ENCODE measurements at places on chromosomes 1 and 21.
A peak's percentile ranks its signal among the peaks of the same experiment; 100 is the strongest.

GRCh38 chr1:244050835-244051444, at the start of gene ZBTB18:
TSS of gene ZBTB18 (plus strand) at chr1:244051283. CDS start at chr1:244051432, 149 bp downstream.
- peak within 1 kb of the TSS; percentile 87 for H3K4me3 ChIP-seq
- peaks cover 43% of the 10 kb centered on the region for H3K4me1 ChIP-seq
- peak; percentile 52 for DNase-seq
- no peaks in the 10 kb centered on the region for H3K36me3 ChIP-seq
- peaks cover 13% of the 10 kb centered on the region for H3K27me3 ChIP-seq
- no peak within 1 kb of the TSS for H3K27ac ChIP-seq

DNA sequence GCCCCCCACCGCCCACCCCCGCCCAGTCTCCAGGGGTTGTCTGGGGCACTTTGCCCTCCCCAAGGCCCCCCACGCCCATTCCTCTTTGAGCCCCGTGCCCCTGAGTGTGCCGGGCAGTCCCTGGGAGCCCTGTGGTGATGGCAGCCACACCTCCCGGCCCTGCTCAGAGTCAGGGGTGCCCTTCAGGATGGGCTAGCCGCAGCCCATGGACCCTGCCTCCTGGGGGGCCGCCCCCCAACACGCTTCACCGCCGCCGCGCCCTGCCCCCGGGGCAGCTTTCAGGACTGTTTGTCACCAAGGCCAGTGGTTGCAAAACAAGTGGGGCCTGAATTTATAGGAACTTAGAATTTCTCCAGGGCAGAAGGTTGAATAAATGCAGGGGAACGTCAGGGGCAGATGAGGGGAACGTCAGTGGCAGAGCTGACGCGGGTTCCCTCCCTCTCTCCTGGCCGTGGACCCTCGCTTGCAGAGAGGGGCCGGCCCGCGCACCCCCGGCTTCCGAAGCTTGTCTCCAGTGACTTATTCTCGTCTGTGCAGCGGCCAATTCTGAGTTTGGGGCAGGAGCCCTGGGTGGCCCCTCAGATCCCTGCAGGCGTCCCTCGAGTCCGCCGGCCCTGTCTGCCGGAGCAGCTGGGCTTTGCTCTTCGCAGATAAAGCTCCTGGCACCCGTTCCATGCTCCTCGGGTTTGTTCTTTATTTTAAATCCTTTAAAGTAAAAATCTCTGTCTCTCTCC, 41.2 kb upstream of the ADARB1 start:
- DNase-seq, result no peak
- H3K4me3 ChIP-seq, result no peak overlapping the region
- H3K36me3 ChIP-seq, result no peaks in the 10 kb centered on the region
- H3K27ac ChIP-seq, result no peak overlapping the region

DNA sequence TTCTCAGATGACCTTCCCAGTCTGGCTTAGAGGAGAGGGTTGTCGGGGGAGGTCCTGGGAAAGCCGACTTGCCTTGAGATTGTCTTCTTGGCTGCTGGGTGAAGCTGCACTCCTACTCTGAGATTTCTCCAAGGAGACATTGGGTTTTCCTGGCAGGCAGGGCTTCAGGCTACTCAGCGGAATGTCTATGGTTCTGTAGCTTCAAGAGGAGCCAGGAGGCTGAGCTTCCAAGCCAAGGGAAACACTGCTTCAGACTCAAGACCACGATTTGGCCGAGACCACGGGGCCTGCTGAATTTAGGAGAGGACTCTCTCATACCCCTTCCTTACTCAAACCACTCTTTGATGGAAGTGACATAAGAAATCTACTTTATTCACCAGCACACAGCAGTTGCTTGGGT, 67.8 kb downstream of the NTMT2 start:
- no peaks in the 10 kb centered on the region for H3K36me3 ChIP-seq
- no peaks in the 10 kb centered on the region for H3K4me1 ChIP-seq
- H3K4me3 ChIP-seq, result no peak overlapping the region
- no peak overlapping the region for H3K27ac ChIP-seq
- no peaks in the 10 kb centered on the region for H3K27me3 ChIP-seq
- DNase-seq, result no peak

GRCh38 chr1:219155135-219155534, 18.5 kb upstream of the LYPLAL1 start:
- H3K4me3 ChIP-seq, result no peak overlapping the region
- no peak overlapping the region for H3K27ac ChIP-seq
- DNase-seq, result no peak
- H3K4me1 ChIP-seq, result no peaks in the 10 kb centered on the region
- H3K27me3 ChIP-seq, result no peaks in the 10 kb centered on the region

GRCh38 chr1:219581344-219581743, 31.6 kb downstream of the ZC3H11B start:
- H3K27ac ChIP-seq, result no peak overlapping the region
- no peak for DNase-seq
- H3K36me3 ChIP-seq, result no peaks in the 10 kb centered on the region
- 0 out of 2 replicates have a peak, but pooled peaks cover 13% of the 10 kb centered on the region for H3K4me1 ChIP-seq
- no peaks in the 10 kb centered on the region for H3K27me3 ChIP-seq

DNA sequence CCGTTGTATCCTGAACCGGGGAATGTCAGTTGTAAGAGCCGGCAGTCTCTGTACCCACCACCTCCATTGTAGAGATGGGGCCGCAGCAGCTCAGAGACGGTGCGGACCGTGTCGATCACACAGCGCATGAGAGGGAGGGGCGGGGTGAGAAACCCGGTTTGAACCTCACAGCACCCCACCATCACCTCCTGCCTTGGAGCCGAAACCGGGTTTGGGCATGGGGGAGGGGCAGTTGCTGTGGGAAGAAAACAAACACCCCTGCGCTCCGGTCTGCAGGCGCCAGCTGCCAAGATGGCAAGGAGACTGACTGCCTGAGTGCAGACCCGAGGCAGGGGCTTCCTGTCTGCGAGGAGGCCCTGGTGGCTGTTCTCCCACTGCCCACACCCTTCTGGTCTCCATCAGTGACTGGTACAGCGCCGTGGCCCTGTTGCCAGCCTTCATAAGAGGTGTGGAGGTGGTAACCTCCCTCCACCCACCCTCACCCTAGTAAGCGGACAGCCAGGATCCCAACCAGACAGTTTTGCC, 69.2 kb upstream of the SSBP3 start:
- H3K4me3 ChIP-seq, result peak overlapping the region; percentile 63
- H3K27me3 ChIP-seq, result peaks cover 54% of the 10 kb centered on the region
- peak; percentile 81 for DNase-seq
- H3K36me3 ChIP-seq, result no peaks in the 10 kb centered on the region
- H3K4me1 ChIP-seq, result peaks cover 60% of the 10 kb centered on the region

GRCh38 chr1:4851385-4852065, 197.1 kb downstream of the AJAP1 start:
- no peaks in the 10 kb centered on the region for H3K4me1 ChIP-seq
- 0 out of 2 replicates have a peak, but pooled peaks cover 8% of the 10 kb centered on the region for H3K36me3 ChIP-seq
- no peak overlapping the region for H3K27ac ChIP-seq
- no peaks in the 10 kb centered on the region for H3K27me3 ChIP-seq
- H3K4me3 ChIP-seq, result no peak overlapping the region

- no peaks in the 10 kb centered on the region for H3K36me3 ChIP-seq
- H3K27ac ChIP-seq, result no peak overlapping the region
- H3K4me1 ChIP-seq, result no peaks in the 10 kb centered on the region
Observed at GRCh38 chr1:55338448-55338820, 123.3 kb upstream of the USP24 start.

- DNase-seq, result no peak
- no peaks in the 10 kb centered on the region for H3K27me3 ChIP-seq
- H3K4me1 ChIP-seq, result no peaks in the 10 kb centered on the region
- no peak overlapping the region for H3K4me3 ChIP-seq
- no peak overlapping the region for H3K27ac ChIP-seq
Observed at GRCh38 chr1:193417945-193418744, 231.7 kb upstream of the B3GALT2 start.

- no peak overlapping the region for H3K27ac ChIP-seq
- no peak for DNase-seq
- H3K4me3 ChIP-seq, result peak overlapping the region; percentile 92
- H3K27me3 ChIP-seq, result no peaks in the 10 kb centered on the region
- H3K4me1 ChIP-seq, result peaks cover 16% of the 10 kb centered on the region
Observed at GRCh38 chr21:31660591-31660990, 1.1 kb downstream of the SOD1 start.

GRCh38 chr1:147413110-147413605, 128.1 kb upstream of the BCL9 start:
- H3K36me3 ChIP-seq, result no peaks in the 10 kb centered on the region
- no peaks in the 10 kb centered on the region for H3K27me3 ChIP-seq
- H3K4me1 ChIP-seq, result no peaks in the 10 kb centered on the region
- DNase-seq, result no peak
- H3K27ac ChIP-seq, result no peak overlapping the region

DNA sequence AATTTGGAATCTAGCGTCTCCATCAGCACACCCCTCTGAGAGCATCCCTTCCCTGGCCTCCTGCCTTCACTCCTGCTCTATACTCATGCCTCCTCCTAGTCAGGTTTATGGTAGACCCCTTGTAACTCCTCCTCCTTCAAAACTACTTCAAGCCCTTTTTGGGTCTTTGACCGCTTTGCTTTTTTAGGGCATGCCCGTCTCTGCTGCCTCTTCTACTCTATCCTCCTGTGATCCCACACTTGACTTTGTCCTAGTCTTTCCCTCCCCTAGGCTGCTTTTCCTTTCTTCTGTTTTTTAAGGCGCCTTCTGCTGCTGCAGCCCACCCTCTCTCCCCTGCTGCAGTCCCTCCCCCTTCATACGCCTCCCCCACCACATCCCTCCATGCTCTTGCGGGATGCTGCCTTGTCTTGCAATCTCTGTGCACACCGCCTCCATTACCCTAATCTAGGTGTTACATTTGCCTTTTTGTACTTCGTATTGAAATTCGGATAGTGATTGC, 1.5 kb downstream of the SNX27 start:
- H3K27ac ChIP-seq, result peak overlapping the region; percentile 77
- peak; percentile 32 for DNase-seq

DNA sequence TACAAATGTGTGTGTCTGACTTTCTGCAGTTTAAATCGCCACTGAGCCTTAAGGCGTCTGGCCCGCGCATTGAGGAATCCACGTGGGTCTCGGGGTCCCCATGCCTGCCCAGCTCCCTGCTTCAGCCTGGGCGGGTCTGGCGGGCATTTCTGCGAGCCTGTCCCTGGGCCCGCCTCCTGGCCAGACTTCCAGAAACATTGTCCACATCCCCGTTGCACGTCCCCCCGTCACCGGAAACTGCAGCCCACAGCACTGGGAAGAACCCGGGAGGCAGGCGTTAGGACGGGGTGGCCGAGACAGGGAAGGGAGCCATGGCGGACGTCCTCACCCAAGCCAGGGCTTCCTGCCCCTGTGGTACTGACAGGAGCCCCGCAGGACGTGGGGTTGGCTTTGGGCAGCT, 113.1 kb upstream of the COL6A1 start:
- no peak overlapping the region for H3K4me3 ChIP-seq
- H3K36me3 ChIP-seq, result no peaks in the 10 kb centered on the region
- no peak overlapping the region for H3K27ac ChIP-seq
- DNase-seq, result no peak
- H3K4me1 ChIP-seq, result no peaks in the 10 kb centered on the region

DNA sequence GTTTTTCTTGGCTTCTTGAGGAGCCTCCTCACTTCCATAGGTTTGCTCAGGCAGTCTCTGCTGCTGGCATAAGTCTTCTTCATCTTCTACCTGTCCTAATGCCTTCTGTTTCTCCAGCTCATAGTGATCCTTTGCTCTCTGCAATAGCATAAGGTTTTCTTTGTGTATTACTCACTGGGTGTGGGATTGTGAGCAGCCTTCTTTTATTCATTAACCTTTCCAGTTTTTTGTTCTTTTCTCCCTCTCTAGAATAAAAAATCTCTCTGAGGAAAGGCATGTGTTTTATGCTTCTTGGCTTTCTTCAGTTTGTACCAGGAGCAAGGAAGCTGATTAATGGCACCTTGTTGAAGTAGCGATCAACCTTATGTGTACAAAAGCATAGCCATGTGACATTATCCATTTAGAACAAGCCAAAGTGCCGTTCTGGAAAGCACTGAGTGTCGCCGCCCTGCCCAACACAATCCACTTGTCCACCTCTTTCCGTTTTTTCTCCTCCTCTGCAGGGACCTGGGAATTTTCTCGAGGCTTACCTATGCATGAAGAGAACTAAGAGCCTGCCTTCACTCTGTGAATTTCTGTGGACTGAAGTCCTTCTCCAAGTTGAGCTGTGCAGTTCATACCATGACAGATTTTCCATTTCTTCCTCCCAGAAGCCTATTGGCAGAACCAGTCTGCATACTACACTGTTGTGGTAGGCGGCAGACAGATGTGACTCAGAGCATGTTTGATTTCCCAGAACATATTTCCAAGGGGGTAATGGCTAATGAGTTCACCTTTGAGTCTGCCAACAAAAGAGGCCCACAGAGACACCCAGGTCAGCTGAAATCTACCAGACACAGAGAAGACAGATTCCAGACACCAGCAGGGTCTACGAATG, 39.0 kb downstream of the DPT start:
- H3K27ac ChIP-seq, result no peak overlapping the region
- DNase-seq, result no peak
- no peaks in the 10 kb centered on the region for H3K36me3 ChIP-seq
- H3K4me3 ChIP-seq, result no peak overlapping the region

- no peak for DNase-seq
- H3K27ac ChIP-seq, result no peak overlapping the region
- H3K36me3 ChIP-seq, result no peaks in the 10 kb centered on the region
- no peaks in the 10 kb centered on the region for H3K27me3 ChIP-seq
Observed at GRCh38 chr1:43466403-43466802, 12.7 kb upstream of the HYI start.

GRCh38 chr1:155960081-155960745, 18.1 kb downstream of the ARHGEF2 start:
- H3K4me1 ChIP-seq, result no peaks in the 10 kb centered on the region
- H3K36me3 ChIP-seq, result peaks cover 55% of the 10 kb centered on the region
- no peak overlapping the region for H3K4me3 ChIP-seq
- DNase-seq, result no peak
- no peak overlapping the region for H3K27ac ChIP-seq

GRCh38 chr1:87077959-87078639, 163.7 kb downstream of the HS2ST1 start:
- H3K36me3 ChIP-seq, result no peaks in the 10 kb centered on the region
- no peak overlapping the region for H3K27ac ChIP-seq
- peaks cover 11% of the 10 kb centered on the region for H3K4me1 ChIP-seq
- no peak for DNase-seq

DNA sequence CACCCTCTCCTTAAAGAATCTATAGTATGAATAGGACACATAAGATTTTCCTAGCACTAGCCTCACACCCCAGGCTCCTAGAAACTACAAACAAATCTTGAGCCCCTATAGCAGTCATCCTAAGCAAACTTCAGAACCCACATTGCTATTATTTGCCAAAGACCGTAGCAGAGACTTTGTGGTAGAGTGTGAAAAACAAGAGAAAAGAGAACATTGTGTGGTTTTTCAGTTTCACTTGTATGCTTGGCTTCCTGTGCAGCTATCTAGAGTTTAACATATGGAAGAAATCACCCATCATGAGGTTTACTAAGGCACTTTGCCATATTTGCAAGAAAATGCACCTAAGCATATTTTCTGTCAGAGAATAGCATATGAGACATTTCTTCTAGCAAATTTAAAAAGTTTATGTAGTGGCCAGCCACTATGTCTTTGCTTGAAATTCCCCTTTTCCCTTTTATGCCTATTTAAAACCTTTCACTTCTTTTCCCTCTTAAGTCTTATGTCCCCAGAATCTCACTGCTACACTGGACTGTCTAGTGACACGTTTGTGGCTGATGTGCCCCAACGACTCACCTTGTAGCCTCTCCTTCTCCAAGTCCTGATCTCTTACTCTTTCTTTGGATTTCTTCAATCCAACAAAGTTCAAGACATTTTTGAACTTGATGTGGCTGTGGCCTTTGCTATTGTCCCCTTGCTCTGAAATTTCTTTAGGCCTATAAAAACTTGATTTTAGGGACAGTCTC, 25.6 kb downstream of the CCDC190 start:
- peaks cover 11% of the 10 kb centered on the region for H3K36me3 ChIP-seq
- peaks cover 6% of the 10 kb centered on the region for H3K4me1 ChIP-seq
- no peak overlapping the region for H3K4me3 ChIP-seq
- no peaks in the 10 kb centered on the region for H3K27me3 ChIP-seq
- no peak for DNase-seq

- no peak overlapping the region for H3K27ac ChIP-seq
- no peak overlapping the region for H3K4me3 ChIP-seq
- H3K36me3 ChIP-seq, result no peaks in the 10 kb centered on the region
- H3K27me3 ChIP-seq, result no peaks in the 10 kb centered on the region
- no peak for DNase-seq
Observed at GRCh38 chr1:56191369-56191768, 388.0 kb downstream of the PLPP3 start.
